ENCODE measurements at places on chromosomes 5 and 9. TPM values are rescaled to one million over a fixed set of nuclear protein-coding genes. Genes with fewer than 3 reads are reported as not detected.

GRCh38 chr5:144144956-144145751, 25.3 kb downstream of the YIPF5 start:
- H3K27me3 ChIP-seq, result no peaks in the 10 kb centered on the region
- no peak for DNase-seq
- H3K4me3 ChIP-seq, result no peak overlapping the region
- H3K4me1 ChIP-seq, result peaks cover 14% of the 10 kb centered on the region
- H3K27ac ChIP-seq, result no peak overlapping the region

GRCh38 chr5:120552638-120553037, 88.5 kb downstream of the PRR16 start:
- H3K36me3 ChIP-seq, result no peaks in the 10 kb centered on the region
- H3K27ac ChIP-seq, result no peak overlapping the region
- no peak for DNase-seq
- no peaks in the 10 kb centered on the region for H3K4me1 ChIP-seq
- H3K27me3 ChIP-seq, result no peaks in the 10 kb centered on the region

DNA sequence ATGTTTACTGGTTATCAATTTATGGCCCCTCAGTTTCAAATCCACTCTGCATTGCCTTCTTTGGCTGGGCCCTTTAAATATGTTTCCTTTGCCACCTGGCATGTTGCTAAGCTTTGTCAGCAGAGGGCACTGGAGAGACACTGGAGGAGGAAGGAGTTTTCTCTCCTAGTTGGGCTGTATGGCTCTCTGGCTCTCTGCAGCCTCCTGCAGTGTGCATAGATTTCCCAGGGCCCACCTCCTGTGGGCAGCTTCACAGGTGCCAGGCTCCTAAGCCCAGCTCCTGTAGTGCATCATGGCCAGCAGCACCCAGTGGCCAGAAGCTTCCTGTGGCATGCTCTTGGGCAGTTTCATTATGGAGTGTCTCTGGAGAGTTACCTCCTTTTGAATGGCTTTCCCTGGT, 23.3 kb downstream of the CAVIN4 start:
- peaks cover 18% of the 10 kb centered on the region for H3K4me1 ChIP-seq
- H3K27ac ChIP-seq, result no peak overlapping the region
- H3K4me3 ChIP-seq, result no peak overlapping the region
- H3K36me3 ChIP-seq, result no peaks in the 10 kb centered on the region

GRCh38 chr5:168865968-168866367, 286.8 kb upstream of the PANK3 start:
- DNase-seq, result no peak
- H3K4me1 ChIP-seq, result no peaks in the 10 kb centered on the region
- H3K36me3 ChIP-seq, result no peaks in the 10 kb centered on the region
- H3K27ac ChIP-seq, result no peak overlapping the region

DNA sequence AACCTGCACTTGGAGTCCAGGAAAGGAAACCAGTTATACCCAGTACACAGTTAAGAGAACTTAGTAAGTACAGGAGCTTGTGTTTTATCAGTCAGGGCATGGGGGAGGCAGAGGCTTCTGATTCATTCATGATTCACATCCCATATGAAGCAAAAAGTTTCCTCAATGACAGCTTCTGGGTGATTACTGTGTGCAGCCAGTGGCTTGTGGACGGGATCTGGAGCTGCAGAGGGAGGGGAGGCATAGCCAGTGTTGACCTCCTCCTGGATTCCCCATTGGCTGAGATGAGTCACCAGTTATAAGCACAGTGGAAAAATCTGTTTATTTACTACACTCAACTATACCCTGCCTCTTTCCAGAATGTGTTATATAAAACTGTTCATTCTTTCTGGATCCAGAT, 17.7 kb downstream of the IL31RA start:
- no peak overlapping the region for H3K4me3 ChIP-seq
- DNase-seq, result no peak
- H3K36me3 ChIP-seq, result no peaks in the 10 kb centered on the region

- no peaks in the 10 kb centered on the region for H3K27me3 ChIP-seq
- DNase-seq, result no peak
- no peak overlapping the region for H3K4me3 ChIP-seq
- no peak overlapping the region for H3K27ac ChIP-seq
- no peaks in the 10 kb centered on the region for H3K36me3 ChIP-seq
- no peaks in the 10 kb centered on the region for H3K4me1 ChIP-seq
These were observed 67.1 kb upstream of the SNX2 start for GRCh38 chr5:122707796-122708195.

DNA sequence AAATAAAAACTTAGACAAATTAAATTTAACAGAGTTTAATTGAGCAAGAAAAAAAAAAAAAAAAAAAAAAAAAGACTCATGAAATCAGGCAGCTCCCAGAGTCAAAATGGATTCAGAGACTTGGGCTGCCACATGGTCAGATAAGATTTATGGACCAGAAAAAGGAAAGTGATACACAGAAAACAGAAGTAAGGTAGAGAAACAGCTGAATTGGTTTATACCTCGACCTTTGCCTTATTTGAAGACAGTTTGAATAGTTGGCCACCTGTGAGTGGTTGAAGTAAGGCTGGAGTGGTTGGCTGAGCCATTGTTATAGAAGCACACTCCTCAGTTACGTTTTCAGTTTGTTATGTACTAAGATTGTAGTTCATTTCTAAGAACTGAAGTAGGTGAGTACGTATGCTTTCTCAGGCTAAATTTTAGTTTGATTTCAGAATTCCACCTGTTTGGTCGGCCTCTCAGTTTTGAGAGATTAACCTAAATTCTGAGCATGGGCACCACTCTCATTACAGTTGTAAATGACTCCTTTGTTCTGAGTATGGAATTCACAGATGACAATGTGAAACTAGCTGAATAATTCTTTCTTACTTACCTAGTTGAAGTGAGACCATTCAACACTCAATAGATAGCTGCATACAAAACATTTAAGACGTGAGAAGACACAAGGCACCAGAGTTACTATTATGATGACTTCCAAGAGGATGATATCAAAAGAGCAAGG, 149.0 kb downstream of the AOPEP start:
- DNase-seq, result no peak
- no peaks in the 10 kb centered on the region for H3K27me3 ChIP-seq
- H3K36me3 ChIP-seq, result no peaks in the 10 kb centered on the region
- H3K4me3 ChIP-seq, result no peak overlapping the region
- H3K4me1 ChIP-seq, result no peaks in the 10 kb centered on the region

- no peak overlapping the region for H3K27ac ChIP-seq
- H3K4me1 ChIP-seq, result no peaks in the 10 kb centered on the region
- no peak for DNase-seq
These were observed 163.5 kb upstream of the ADRA1B start for GRCh38 chr5:159752622-159753275.

- peak overlapping the region; percentile 96 for H3K27ac ChIP-seq
- H3K4me1 ChIP-seq, result peaks cover 64% of the 10 kb centered on the region
- H3K36me3 ChIP-seq, result no peaks in the 10 kb centered on the region
- peak; percentile 69 for DNase-seq
These were observed 942 bp downstream of the PHF2 start for GRCh38 chr9:93577078-93577974.

- no peak overlapping the region for H3K4me3 ChIP-seq
- H3K27ac ChIP-seq, result no peak overlapping the region
- H3K27me3 ChIP-seq, result no peaks in the 10 kb centered on the region
- no peak for DNase-seq
- no peaks in the 10 kb centered on the region for H3K36me3 ChIP-seq
- H3K4me1 ChIP-seq, result no peaks in the 10 kb centered on the region
These were observed 30.3 kb downstream of the MELK start for GRCh38 chr9:36603006-36603405.

DNA sequence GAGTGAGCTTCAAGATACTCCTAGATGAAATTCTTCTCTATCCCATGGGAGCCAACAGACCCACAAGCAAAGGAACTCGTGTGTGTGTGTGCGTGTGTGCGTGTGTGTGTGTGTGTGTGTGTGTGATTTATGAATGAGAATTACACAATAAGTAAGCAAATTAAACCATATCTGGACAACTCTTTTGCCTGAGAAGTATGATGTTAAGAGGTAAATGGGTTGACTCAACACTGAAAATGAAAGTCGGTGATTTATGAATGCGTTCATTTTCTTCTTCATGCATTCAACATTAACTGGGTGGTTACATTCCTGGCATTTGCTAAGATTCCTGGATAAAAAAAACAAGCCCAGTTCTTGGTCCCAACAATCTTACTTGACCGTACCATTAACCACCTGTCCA, 171.3 kb upstream of the ZNF462 start:
- H3K27me3 ChIP-seq, result no peaks in the 10 kb centered on the region
- H3K27ac ChIP-seq, result no peak overlapping the region
- DNase-seq, result no peak
- no peak overlapping the region for H3K4me3 ChIP-seq

DNA sequence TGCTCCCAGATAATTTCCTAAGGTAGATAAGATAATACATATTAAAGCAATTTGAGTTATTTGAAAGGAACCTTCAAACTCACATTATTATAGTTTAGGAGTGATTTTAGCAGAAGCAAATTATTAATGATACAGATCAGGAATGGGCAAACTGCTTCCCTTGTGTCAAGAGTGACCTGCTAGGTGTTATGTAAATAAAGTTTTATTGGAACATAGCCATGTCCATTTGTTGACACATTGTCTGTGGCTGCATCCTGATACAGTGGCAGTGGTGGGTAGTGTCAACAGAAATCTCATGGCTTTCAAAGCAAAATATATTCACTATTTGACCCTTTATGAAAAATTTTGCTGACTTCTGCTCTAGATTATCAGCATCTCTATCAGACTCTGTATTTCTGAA, 11.4 kb upstream of the BASP1 start:
- no peaks in the 10 kb centered on the region for H3K4me1 ChIP-seq
- H3K27me3 ChIP-seq, result no peaks in the 10 kb centered on the region
- no peaks in the 10 kb centered on the region for H3K36me3 ChIP-seq
- no peak overlapping the region for H3K27ac ChIP-seq

DNA sequence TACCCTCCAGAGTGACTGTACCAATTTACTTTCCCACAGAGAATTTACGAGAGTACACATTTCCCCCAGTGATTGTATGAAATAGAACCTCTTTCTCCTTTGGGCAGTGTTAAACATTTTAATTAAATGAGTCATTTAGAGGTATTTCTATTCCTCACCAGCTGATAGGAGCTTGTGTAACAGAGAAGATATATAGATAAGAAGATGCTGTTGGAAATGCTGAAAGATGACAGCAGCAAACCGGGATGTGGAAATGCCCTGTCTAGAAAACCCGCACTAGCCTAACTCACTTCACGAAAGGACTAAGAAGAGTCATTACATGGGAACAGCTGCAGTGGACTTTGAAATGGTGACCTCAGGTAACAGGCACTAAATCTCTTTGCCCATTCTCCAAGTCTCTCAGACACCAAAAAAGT, 68.3 kb downstream of the LPAR1 start:
- no peak overlapping the region for H3K27ac ChIP-seq
- H3K4me1 ChIP-seq, result no peaks in the 10 kb centered on the region
- DNase-seq, result peak; percentile 42
- H3K27me3 ChIP-seq, result no peaks in the 10 kb centered on the region
- H3K4me3 ChIP-seq, result no peak overlapping the region

DNA sequence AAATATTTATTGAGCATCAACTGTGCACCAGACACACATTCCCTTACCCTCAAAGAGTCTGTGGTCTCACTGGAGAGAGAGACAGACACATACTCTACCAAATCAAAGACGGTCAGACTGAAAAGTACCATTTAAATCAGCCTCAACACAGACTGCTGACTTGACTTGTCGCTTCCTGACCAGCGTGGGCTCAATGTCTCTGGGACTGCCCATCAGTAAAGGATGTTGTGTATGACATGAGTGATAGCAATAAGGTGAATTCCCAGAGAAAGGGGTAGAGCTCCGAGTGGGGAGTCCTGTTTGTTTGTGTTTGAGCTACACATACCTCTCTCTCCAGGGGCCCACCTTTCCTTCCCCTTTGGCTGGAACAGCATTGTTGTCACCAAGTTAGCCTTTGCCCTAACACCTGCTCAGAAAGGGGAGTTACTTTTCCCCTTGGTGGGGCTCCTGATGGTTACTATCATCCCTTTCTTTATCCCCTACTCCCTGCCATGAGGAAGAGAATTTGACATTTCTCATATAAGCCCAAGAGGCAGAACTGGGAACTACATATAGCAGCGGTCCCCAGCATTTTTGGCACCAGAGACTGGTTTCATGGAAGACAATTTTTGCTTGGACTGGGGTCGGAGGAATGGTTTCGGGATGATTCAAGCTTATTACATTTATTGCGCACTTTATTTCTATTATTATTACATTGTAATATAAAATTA, 33.9 kb downstream of the NR4A3 start:
- H3K4me3 ChIP-seq, result no peak overlapping the region
- no peak for DNase-seq
- H3K27me3 ChIP-seq, result no peaks in the 10 kb centered on the region
- no peak overlapping the region for H3K27ac ChIP-seq
- H3K4me1 ChIP-seq, result peaks cover 10% of the 10 kb centered on the region
- no peaks in the 10 kb centered on the region for H3K36me3 ChIP-seq

DNA sequence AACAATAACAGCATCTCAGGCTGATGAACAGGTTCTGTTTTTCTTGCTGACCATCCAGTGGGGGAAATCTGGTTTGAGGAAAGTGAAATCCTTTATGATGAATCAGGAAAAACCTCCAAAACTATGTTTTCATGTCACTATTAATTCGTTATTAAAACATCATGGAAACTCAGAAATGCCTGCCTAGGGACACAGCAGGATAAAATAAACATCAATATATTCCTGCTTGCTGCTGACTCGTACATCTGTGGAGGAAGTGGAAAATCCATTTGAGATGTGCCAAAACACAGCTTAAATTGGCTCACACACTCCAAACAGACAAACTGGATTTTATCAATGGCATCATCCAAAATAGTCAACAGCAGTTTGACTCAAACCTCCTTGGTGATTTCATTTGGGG, 53.0 kb downstream of the TEK start:
- H3K4me1 ChIP-seq, result no peaks in the 10 kb centered on the region
- no peak overlapping the region for H3K4me3 ChIP-seq
- no peak for DNase-seq
- no peaks in the 10 kb centered on the region for H3K36me3 ChIP-seq

ADGRV1 gene
- polyA plus RNA-seq, result 5.7 TPM

GRXCR2 gene
- polyA plus RNA-seq, result not detected

ABHD17B gene
- 6.6 TPM for polyA plus RNA-seq

SLC36A2 gene
- not detected for polyA plus RNA-seq

CAVIN4 gene
- 0.37 TPM for polyA plus RNA-seq

SKIC3 gene
- polyA plus RNA-seq, result 13.7 TPM

CTNND2 gene
- 0.30 TPM for polyA plus RNA-seq

DBH gene
- not detected for polyA plus RNA-seq
